ENCODE measurements at places on chromosomes 13 and 19.

DNA sequence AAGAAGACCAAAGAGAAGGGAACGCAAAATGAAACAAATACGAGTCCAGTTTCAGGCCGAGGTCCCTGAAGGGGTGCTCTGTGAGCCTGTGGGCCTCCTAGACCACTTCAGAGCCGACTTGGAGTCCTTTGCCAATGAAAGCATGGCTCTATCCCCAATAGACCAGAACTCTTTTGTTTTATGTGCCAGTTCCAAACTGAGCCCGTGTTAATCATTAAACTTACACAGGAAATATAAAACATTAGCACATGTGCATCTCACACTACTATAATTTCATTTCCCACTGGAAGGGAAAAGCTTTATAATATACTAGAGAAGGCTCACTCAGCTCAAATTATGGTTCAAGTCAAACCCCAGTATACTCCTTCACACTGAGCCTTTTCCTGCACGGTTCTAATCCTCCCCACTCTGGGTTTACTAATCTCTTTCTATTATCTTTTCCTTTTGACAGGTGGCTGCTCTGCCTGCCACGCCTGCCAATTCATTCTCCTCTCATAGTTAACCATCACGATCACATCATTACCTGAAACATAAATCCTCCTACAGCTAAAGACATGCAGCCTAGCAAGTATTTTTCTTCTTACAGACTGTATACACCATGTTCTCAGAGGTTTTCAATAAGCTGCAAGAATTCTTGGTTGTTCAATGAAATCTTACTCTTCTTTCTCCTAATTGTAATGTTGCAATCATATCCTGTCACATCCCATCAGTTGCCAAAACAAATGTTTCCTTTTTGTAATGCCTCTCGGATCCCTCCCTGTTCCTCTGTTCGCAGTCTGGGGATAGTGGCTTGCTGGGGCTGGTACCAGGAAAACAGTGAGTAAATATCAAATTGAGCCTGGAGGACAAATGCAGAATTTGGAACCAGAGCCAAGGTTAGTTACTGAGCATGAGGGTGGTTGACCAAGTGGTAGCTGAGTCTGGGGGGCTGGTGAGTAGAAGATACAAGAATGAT is 18.8 kb upstream of the WASF3 start:
- DNase-seq: no peak

GRCh38 chr19:7331446-7331845 is 17.3 kb upstream of the ARHGEF18 start:
- no peak for DNase-seq

DNA sequence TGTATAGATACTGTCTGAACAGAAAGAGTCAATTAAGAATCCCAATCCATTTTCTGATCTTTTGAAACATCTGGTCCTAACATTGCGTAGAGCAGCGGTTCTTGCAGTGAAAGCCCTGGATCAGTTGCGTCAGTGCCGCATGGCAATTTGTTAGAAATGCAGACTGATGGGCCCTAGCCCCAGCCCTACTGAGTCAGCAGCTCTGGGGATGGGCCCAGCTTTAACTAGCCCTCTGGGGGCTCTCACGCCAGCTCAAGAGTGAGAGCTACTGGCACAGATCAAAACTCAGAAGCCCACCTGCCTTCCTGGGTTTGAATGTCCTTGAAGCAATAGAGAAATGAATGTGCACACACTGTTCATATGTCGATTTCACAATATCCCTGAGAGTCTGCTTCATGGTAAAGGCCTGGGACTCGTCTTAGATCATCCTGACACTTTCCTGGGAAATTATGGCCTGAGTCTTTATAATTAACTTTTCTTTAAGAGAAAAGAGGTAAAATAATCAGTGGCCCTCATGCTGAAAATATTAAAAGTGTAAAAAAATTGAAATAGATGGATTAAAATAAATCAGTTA is 206.8 kb upstream of the TMTC4 start:
- no peak for DNase-seq

GRCh38 chr19:48175578-48175977 is 5.1 kb downstream of the ZSWIM9 start:
- DNase-seq: no peak

DNA sequence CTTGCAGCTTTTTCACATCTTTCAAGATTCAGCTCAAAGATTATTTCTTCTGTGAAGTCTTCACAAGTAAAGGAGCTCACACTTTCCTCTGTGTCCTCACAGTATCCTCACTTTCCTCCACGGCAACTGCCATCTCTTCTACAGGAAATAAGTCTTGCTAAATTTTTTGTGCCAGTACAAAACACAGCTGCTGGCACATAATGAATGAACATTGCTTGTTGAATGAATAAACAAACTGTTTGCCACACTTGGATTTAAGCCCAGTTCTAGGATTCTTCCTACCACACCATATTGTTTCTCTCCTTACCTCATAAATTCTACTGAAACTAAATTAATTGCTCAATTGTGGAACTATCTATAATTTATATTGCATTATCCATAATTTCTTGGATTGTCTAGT is 59.5 kb downstream of the RAP2A start:
- DNase-seq: no peak

DNA sequence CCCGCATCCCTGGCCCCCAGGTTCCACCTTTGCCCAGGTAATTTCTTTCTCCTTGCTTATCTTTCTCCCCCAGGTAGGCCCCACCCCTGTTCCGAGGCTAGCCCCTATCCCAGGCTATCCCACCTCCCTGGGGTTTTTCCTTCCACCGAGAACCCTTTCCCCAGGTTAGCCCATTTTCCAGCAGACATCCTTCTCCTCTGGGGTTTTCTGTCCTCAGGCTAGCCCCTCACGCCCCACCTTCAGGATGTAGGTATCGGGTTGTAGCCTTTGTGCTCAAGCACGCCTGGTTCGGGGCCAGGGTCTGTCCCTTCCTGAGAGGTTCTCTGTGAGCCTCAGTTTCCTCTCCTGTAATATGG is 837 bp downstream of the FSD1 start:
- DNase-seq: no peak

DNA sequence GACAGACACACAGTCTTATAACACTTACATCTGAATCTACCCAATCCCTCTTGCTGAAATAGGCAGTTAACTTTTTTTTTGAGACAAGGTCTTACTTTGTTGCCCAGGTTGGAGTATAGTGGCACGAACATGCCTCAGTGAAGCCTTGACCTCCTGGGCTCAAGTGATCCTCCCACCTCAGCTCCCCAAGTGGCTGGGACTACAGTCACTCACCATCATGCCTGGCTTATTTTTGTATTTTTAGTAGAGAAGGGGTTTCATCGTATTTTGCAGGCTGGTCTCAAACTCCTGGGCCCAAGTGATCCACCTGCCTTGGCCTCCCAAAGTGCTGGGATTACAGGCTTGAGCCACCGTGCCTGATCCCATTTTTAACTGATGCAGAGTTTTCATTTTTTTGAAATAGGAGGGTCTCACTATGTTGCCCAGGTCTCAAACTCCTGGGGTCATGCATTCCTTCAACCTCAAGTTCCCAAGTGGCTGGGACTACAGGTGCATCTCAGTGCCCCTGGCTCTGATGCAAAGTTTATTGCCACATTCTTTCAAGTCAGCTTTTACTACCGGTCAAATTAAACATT is 7.6 kb downstream of the ELF1 start:
- DNase-seq: no peak

All from keratinocyte (primary cell).